ENCODE measurements at places on chromosomes 12 and 14. TPM values are rescaled to one million over a fixed set of nuclear protein-coding genes. Genes with fewer than 3 reads are reported as not detected.

GRCh38 chr12:80200414-80200813 is 101.1 kb downstream of the OTOGL start:
- no peak for DNase-seq

DNA sequence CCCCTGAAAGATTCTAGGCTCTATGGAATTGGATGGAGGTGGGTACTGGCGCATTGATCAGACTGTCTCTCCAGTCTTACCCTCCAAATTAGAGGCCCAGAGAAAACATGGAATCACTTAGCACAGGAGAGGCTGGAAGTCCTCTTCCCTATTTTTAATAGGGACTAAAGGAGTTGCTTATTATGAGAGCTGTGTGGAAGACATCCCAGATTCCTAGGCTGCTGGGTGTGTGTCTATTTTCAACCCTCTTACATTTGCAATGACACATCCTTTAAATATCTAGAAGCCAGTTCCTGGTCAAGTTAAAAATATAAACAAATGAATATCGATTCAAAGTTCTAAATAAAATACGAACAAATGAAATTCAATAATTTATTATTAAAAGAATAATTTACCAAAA is 58.3 kb upstream of the ARID2 start:
- peak; percentile 54 for DNase-seq

GRCh38 chr14:94045101-94045500 is 19.0 kb downstream of the OTUB2 start:
- DNase-seq = no peak

DNA sequence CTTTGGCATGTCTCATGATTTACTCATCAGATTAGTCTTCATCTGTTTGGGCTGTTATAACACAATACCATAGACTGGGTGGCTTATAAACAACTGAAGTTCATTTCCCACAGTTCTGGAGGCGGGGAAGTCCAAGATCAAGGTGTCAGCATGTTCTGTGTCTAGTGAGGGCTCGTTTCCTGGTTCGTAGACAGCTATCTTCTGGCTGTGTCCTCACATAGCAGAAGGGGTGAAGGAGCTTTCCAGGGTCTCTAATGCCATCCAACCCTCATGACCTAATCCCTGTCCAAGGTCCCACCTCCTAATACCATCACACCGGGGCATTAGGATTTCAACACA is 30.8 kb upstream of the NRDE2 start:
- DNase-seq = no peak

DNA sequence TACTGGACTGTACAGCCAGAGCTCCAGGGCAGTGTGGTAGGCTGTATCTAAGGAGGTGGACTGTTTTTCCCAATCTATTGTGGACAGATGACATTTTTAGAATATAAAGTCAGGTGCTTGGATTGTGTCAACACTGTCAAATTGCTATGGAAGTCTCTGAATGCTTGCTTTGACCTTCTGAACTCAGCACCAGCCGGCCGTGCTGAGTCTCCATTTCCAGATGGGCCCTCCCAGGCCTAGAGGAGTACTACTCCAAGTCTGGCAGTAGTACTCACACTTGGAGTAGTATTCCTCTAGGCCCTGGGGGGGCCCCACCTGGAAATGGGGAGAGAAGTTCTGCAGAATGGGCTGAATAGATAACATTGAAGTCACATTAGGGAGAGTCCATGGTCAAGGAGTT is 16.2 kb upstream of the KCNK13 start:
- DNase-seq = no peak

- DNase-seq = no peak
These were observed 17.5 kb downstream of the TMEM106C start for GRCh38 chr12:47980779-47981495.

Gene PRB2
- total RNA-seq = not detected

GRCh38 chr14:90513161-90514014 is 116.6 kb downstream of the CALM1 start:
- peak; percentile 56 for DNase-seq

DNA sequence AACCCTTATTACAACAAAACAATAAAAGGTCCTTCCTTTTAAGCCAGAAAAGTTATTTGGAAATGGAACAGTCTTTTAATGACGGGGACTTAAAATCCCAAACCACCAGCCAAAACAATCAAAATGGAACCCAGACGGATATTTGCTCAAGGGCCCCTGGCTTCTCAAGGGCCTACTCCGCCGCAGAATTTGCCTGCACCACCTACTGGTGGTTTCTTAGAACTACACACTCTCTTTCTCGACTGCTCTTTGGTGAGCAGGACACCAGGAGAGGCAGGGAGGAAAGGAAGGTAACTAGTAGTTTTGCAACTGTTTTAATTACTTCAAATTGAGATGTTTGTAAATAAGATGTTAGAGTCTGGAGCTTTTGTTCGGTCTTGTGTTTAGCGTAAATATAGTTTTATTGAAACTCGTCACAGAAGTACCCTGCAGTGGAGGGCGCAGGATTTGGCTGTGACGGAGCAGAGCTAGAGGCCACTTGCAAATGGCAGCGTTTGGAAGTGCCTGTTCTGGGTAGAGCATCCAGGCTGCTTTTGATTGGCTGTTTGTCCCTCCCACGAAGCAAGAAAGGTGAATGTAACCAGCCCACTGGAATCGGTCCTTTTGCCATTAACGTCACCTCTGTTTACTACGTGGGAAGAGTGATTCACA is 238.5 kb downstream of the CACNA1C start:
- peak; percentile 20 for DNase-seq

Gene PRR13
- total RNA-seq = 100 TPM

DNA sequence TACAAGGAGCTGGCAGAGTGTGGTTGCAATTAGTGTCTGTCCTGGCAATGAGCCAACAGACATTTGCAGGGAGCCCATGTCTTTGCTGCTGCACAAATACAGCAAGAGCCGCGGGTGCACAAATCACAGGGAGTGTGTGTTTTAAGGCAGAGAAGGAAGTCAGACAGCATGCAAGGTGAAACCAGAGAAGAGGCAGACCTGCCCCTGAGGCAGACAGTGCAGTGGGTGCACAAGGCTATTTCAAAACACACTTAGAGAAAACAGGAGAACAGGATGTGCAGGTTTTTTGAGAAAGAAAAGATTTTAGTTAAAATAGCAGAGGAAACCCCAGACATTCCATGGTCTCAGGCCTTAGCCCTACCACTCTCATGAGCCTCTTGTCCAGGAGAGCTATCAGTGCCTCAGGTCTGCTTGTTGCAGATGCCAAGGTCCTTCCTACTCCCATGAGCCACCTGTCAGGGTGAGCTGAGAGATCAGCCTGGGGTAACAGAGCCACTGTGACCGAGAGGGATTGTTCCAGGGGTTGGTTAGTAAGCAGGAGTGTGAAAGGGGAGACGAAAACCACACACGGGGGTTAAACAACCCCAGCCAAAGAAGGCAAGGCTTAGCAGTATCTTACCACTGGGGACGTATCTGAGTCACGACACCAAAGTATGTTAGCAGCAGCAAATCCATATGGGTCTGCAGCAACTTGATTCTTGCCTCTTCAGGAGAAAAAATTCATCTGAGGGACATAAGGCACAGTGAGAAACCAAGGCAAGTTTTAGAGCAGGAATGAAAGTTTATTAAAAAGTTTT is 78.1 kb downstream of the C14orf132 start:
- no peak for DNase-seq

GRCh38 chr12:30753751-30754382 is 884 bp downstream of the CAPRIN2 start:
- peak; percentile 20 for DNase-seq

DNA sequence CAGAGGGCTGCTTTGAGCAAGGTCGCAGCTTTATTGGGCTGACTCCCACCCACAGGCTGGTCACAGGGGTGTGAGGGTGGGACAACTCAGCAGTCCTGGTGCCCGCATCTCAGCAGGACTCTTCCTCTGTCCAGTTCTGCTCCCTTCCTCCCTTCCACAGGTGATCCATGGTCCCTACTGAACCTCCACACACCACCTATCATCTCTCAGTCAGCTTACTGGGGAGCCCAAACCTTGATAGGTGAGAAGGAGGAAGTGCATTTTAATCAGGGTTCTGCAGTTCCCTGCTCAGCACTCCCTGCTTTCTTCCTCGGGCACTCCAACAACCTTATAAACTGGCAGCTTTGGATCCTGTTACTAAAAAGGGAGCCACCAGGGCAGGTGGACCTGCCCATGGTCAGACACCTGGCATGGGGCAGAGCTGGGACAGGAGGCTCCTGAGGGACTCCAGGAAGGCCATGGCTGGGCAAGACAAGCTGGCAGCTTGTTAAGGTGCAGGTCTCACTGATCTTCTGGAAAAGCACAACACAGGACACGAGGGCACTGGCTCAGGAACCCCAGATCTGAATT is 664.6 kb downstream of the BCL11B start:
- DNase-seq = no peak

DNA sequence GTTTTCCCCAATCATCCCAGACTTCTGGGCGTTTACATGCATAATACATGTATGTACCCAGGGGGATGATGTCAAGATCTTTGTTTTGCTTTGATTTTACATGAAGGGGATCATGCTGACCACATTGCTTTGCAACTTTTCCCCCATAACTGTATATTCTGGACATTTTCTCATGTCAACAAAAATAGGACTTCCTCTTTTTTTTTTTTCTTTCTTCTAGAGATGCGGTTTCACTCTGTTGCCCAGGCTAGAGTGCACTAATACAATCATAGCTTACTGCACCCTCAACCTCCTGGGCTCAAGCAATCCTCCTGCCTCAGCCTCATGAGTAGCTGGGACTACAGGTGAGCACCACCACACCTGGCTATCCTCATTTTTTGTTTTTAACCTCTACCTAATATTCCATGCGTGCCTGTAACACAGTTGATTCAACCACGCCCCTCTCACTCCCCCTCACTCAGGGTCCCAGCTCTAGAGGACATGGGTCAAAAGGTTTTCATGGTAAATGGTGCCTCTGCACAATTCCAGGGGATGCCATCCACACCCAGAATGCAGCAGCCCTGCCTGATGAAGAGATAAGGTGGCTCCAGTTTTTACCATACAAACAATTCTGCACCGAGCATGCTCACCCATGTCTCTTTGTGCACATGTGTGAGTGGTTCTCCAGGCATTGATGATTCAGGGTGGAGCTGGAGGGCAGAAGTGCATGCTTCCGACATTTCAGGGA is 32.0 kb upstream of the CIPC start:
- DNase-seq = no peak

Gene TSPAN8
- not detected for total RNA-seq

Gene AQP2
- not detected for total RNA-seq

DNA sequence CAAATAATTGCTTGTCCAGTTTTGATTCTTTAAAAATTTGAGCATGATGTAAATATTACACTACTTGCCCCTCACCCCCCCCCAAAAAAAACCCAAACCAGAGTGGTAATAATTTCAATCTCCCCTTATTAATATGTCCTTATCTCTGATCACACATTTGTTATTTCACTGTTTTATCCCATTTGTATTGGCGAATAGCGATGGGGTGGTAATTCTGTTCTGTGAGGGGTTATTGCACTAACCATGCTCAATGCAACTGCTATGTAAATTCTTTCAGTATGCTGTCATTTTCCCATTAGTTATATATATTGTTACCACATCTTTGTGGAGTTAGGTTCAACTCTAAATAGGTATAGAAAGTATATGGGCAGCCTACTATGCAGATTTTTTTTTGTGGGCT is 1.1 kb downstream of the RIMKLB start:
- peak; percentile 10 for DNase-seq

DNA sequence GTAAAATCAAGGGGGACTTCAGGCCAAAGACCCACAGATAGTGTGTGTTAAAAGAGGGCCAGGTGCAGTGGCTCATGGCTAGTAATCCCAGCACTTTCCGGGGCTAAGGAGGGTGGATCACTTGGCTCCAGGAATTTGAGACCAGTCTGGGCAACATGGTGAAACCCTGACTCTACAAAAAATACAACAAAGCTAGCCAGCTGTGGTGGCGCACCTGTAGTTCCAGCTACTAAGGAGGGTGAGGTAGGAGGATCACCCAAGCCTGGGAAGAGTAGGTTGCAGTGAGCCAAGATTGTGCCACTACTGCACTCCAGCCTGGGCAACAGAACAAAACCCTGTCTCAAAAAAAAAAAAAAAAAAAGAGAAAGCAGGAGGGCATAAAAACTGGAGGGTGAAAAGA is 8.5 kb downstream of the VCPKMT start:
- DNase-seq = no peak

Gene IL22
- not detected for total RNA-seq

DNA sequence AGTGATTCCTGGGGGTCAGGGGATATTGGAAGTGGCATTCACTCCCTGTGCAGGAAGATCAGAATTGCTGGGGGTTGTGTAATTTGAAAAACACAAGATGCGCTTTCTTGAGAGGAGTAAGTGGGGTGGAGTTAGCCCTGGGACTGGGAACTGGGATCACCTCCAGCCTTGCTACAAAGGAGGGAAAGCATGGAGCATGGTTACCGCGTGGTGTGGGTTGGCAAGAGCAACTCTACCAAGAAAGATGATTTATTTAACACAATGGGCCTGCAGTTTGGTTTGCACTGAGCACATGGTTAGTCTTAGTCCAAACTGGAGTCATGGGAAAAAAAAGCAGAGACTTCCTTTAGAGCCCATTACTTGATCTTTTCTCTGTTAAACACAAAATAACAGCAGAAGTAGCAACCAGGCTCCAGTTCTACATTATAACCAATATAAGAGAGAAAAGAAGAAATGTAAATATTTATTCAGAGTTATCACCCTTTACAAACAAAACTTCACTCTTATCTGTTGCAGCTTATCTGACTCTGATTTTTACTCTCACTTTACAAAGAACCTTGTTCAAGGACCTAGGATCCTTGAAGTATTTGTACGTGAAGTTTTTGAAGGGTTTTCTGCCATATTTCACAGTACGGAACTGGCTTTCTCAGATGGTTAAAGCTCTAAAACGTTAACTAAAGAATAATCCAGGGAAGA is 2.1 kb upstream of the NIN start:
- no peak for DNase-seq

DNA sequence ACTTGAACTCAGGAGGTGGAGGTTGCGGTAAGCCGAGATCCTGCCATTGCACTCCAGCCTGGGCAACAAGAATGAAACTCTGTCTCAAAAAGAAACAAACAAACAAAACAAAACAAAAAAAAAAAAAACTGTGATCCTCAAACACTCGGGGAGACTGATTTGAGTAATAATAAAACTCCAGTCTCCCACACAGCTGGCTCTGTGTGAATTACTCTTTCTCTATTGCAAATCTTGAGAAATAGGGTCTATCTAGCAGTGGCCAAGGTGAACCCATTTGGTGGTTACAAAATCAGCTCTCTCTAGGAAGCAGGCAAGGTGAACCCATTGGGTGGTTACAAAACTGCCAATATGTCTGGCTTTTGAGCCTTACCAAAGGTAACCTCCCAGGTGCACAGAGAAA is 6.0 kb upstream of the ACOT6 start:
- no peak for DNase-seq

GRCh38 chr12:91868054-91868453 is 277.6 kb downstream of the BTG1 start:
- no peak for DNase-seq

DNA sequence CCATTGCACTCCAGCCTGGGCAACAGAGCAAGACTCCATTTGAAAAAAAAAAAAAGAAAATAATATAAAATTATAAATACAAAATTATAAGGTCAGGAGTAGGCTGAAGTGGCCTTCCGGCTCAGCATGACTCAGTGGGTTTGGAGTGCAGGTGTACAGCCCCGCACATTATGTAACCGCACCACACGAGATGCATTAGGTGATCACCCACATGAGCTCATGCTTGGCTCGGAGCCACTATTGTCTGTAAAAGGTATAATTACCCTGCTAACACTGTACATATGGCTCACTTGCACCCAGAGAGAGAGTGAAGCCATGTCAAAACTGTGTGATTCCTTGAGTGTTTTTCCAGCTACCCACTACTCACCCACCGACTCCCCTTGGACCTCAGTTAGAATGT is 557.0 kb downstream of the SLC6A15 start:
- no peak for DNase-seq

Gene KANSL2
- 55.0 TPM for total RNA-seq

Gene COCH
- 3.7 TPM for total RNA-seq

GRCh38 chr14:24108336-24108874 is 6.2 kb upstream of the DCAF11 start:
- DNase-seq = no peak
